ENCODE measurements at places on chromosomes 7 and 10.

- DNase-seq = no peak
Observed at GRCh38 chr10:359093-359492, 223.8 kb downstream of the ZMYND11 start.

DNA sequence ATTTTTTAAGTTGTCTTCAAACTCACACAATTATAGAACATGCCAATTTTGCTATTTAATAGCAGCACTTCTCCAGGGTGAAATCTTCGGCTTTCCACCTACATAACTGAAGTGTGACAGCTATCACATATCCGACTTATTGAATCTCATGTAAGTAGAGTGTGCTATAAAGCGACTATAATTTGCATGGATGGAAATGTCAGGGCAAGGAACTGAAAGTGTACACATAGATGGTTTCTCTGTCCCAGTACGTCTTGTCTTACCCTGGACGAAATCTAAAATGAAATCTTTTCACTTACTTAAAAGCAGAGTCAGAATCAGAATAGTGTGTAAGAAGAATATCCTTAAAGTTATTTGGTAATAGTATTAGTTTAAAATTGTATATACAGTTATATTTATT, 132.3 kb downstream of the THSD7A start:
- DNase-seq = no peak

DNA sequence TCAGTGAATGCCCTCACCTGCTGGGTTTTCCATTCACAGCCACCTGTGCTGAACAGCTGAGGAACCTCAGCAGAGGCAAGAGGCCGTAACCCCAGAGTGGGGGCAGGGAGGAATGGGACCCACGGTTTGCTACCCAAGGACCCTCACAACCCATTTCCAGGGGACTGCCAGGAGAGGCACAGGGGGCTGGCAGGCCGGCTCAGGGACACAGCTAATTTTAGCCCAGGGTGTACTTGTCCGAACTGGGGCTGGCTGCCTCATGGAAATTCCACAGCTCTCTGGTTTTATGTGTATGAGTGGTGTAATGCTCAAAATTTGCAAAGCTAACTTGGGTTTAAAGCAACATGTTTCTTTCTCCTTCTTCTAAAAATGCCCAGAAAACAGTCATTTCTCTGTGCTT, 42.2 kb downstream of the MINDY4 start:
- DNase-seq = no peak

GRCh38 chr7:95330961-95331337, 6.6 kb upstream of the PON1 start:
- DNase-seq = no peak

DNA sequence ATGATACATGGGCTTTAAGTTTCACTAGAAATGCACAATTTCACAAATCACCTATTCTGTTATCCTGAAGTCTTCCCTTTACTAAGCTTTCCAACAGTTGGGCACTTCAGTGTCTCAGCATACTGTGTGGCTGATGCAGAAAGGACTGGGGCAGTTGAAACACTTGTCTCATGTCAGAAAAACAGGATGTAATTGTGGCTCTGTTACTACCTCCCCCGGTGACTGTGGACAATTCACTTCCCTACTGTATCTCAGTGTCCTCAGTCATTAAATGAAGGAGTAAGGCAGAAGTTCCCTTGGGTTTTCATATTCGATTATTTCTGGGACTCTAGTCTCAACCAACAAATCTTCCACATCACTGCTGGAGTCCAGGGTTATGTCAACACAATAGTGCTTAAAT, 17.9 kb downstream of the ANKRD22 start:
- no peak for DNase-seq

- no peak for DNase-seq
Observed at GRCh38 chr7:30465811-30466180, 12.8 kb downstream of the NOD1 start.

DNA sequence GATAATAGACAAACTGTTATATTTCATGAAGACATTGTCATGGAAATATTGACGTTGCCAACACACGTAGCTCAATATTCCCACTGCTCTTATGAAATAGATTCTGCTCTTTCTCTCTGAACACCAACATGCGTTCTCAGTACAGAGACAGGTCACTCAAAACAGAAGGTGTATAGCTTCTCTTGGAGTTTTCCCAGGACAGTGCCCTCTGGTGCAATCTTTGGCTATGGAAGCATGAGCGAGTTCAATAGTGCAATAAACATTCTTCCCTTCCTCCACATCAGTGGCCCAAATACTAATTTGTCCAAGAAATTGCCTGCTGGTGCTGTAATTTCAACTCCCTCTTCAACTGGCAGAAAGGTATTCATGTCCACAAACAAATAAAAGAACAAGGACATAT, 145.3 kb downstream of the MAGI2 start:
- DNase-seq = no peak

DNA sequence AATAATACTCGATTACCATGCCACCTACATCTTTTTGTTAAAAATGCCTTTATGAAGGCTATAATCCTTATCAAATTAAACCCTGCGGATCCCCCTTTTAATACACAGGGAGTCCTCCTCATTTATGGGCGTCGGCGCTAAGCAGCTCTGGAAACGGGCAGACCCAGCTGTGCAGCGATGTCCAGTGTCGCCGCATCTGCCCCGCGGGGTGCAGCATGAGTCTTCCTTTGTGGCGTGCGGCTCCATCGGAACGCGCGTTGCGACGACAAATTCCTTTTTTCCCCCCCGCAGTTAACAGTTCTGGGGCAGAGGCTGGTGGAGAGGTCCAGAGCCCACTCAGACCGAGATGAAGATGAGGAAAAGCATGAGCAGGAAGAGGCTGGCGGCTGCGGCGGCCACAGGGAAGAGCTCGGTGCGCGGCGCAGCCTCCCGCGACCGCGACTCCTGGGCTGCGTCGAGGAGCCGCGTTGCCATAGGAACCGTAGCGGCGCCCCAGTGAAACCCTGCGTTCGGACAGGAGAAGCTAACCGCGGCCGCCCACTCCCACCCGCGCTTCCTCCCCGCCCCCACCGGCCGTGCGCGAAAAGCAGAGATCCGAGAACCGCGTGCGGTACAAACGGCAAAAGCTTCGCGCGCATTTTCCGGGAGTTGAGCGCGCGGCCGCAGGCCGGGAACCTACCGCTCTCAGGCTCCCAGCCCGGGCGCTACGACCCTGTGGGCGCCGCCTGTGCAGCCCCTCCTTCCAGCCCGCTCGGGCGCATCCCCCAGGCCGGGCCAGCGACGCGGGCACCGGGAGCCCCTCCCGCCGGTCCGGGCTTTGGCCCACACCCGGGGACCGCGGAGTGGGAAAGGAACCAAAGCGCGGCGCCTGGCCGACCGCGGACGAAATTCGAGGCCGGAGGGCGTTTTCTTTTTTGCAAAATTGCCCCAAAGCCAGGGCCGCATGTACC, 130.6 kb downstream of the SPAG6 start:
- DNase-seq = no peak

DNA sequence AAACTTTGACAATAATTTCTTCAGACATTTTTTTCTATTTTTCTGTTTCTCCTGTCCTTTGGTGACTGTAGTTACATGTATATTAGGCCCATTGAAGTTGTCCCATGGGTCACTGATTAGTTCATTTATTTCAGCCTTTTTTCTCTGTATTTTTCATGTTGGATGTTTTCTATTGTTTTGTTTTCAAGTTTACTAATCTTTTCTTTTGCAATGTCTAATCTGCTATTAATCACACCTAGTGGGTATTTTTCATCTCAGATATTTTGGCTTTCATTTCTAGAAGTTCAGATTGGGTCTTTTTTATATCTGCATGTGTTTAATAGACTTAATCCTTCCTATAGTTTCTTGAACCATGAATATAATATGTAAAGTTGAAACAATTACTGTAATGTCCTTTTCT, 84.7 kb downstream of the PALS2 start:
- no peak for DNase-seq

GRCh38 chr10:132096863-132097478, 31.2 kb downstream of the JAKMIP3 start:
- no peak for DNase-seq

DNA sequence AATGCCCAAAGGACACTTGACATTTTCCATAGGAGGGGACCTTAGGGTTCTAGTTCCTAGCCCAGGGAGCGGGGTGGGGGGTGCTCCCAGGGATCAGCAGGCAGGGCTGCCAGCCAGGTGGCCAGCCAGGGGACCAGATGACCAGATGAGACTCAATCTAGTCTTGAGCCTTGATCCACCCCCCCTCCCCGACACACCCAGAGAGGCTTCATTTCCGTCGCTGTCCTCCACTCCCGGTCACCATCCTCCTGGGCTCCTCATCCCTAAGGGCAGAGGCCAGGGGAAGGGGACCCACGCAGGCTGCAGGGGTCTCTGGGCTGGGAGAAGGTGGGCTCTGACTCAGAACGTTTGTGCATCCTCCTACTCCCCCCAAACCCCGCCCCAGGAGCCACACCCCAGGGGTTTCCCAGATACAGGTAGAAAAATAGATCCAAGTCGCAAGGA, 1.0 kb downstream of the STX1A start:
- DNase-seq = no peak

- peak; percentile 44 for DNase-seq
Observed at GRCh38 chr10:6647811-6648526, 67.9 kb upstream of the PRKCQ start.

GRCh38 chr7:156735851-156736250, 95.3 kb downstream of the RNF32 start:
- no peak for DNase-seq

- DNase-seq = no peak
Observed at GRCh38 chr7:99422625-99423024, 13.9 kb downstream of the BUD31 start.

GRCh38 chr7:142868188-142868985, 13.5 kb downstream of the EPHB6 start:
- no peak for DNase-seq

GRCh38 chr7:134315679-134316538, 821 bp downstream of the SLC35B4 start:
- DNase-seq = no peak

DNA sequence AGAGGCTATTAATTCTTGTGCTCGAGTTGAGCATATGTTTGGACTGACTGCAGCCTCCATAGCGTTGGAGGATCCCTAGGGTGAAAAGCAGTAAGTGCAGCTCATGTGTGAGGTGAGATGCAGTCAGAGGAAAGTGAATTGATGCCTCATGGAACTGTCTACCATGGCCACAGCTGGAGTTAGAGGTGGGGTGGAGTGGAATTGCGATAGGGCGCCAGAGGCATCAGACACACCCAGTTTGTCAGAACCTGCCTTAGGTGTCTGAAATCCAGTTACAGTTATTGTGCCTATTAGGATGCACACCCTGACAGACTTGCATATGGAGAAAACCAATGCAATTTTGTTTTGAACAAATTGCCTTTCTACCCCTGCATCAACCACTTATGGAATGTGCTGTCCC, 39.4 kb downstream of the ERLIN1 start:
- DNase-seq = no peak

GRCh38 chr10:972763-973162, 15.5 kb upstream of the GTPBP4 start:
- no peak for DNase-seq

DNA sequence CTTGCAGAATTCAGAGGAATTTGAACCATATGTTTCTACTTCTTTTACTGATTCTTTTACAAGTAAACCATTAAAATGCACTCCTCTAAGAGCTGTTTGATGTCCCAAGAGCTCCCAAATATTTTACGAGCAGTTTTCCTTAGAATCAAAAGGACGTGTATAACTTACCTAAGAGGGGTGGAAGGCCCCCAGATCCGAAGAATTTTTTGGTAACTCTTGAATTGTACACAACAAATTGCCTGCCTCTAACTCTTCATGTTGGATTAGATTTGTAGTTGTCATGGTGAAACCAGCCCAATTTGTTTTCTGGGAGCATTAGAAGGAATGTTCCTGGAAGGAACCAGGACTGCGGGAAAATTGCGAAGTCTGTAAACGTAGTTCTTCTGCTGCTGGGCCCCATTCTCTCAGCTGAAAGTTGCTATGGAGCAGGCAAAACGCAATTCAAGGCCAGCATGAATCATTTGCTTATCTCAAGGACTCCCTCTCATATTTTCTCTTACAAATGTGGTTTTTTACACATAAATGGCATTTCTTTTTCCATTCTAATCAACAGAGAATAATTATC, 124.8 kb upstream of the TMEM72 start:
- DNase-seq = no peak

GRCh38 chr10:70736525-70736924, 48.7 kb downstream of the TBATA start:
- DNase-seq = no peak

DNA sequence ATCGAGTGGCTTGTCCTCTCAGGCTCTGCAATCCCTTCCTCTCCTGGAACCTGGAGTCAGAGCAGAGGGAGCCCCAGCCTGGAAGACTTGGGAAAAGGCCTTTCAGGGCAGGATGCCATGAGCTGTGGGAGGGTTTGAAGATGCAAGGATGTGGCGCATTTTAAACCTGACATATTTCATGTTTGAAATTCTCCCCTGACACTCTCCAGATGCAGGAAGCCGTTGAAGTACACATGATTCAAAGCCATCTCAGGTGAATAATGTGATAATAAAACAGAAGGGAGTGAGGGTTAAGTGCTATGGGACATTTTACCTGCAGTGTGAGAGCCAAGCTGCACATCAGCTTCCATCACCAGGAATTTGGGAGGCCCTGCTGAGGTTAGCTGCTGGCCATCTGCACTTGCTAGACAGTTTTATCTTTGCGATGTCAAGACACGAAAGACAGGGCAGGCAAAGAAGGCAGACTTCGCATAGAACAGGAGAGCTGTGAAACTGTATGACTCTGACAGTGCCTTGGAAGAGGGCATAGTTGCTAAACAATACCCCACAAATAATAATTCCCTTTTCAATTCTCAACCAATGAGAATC, 159.1 kb upstream of the GDF10 start:
- no peak for DNase-seq

DNA sequence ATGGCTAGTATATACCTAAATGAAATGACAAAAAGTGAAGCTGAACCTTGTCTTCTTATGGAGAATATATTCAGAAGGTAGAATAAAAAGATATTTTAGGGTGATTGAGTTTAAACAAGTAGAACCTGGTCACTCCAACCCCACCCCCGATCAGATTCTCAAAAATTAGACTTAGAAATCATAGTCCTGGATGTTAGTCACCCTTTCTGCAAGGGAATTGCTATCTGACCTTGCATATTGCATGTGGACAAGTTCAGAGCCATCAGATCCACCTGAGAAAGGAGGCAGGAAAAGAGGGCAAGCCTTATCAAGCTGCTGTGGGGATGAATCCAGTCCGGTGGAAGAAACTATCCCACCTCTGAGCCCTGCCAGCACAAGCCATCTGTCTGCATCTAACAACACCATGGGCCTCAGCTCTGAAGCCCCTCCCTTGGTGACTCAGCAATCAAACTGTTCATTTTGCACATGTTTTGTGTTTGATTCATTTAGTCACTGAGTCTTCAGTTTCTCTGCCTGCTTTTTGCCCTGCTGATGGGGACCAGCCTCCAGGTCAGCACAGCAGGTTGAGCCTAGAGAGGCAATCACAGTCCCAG, 727.3 kb downstream of the AUTS2 start:
- no peak for DNase-seq

DNA sequence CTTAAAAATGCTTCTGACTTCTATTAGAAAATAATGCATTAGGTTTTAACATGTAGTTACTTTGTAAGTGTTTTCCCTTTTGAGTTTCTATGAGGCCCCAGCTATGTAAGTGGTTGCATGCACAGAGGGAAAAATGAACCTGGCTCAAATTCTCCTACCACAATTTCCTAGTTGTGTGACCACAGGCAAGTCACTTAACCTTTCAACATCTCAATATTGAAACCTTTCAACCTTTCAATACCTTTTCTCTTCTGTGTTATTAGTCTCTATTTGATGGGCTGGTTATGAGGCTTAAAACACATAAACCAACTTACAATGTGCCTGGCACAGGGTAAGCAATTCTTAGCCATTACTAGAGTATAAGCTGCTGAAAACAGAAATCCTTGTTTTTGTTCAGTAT, 203.0 kb downstream of the KCND2 start:
- no peak for DNase-seq

Measured in RWPE2 (cell line).